Epithelial cell of proximal tubule (primary cell): ENCODE measurements at places on chromosomes 2 and 18. TPM values are rescaled to one million over a fixed set of nuclear protein-coding genes. Genes with fewer than 3 reads are reported as not detected.

Gene IL36A
- not detected in 2 replicates for total RNA-seq

Gene REEP1
- total RNA-seq, result 0.35 and 2.2 TPM in 2 replicates

Gene ST8SIA5
- not detected in 2 replicates for total RNA-seq

Gene TCF7L1
- 1.1 and 1.4 TPM in 2 replicates for total RNA-seq

Gene STPG4
- 0.58 TPM in 1 of 2 replicates, not detected in the other for total RNA-seq

Gene GLI2
- total RNA-seq, result 3.8 and 4.0 TPM in 2 replicates

Gene TMEM169
- total RNA-seq, result 2.9 and 3.1 TPM in 2 replicates

Gene NAT8
- not detected in 2 replicates for total RNA-seq

Gene ZAP70
- 0.14 TPM in 1 of 2 replicates, not detected in the other for total RNA-seq

Gene SLC4A5
- under 0.01 and 0.14 TPM in 2 replicates for total RNA-seq

Gene UGT1A8
- total RNA-seq, result not detected in 2 replicates

Gene MIB1
- total RNA-seq, result 31.2 and 42.8 TPM in 2 replicates

Gene GPR39
- 9.0 and 10.8 TPM in 2 replicates for total RNA-seq

Gene INHBB
- 0.23 and 0.87 TPM in 2 replicates for total RNA-seq

Gene NTSR2
- total RNA-seq, result not detected in 2 replicates

Gene SYT4
- not detected in 2 replicates for total RNA-seq

Gene MRPL33
- total RNA-seq, result 222 and 290 TPM in 2 replicates

Gene COL3A1
- total RNA-seq, result 1.1 and 12.5 TPM in 2 replicates
